Left hindlimb (tissue), 1 donor: ENCODE measurements at places on chromosomes 7 and 10.

DNA sequence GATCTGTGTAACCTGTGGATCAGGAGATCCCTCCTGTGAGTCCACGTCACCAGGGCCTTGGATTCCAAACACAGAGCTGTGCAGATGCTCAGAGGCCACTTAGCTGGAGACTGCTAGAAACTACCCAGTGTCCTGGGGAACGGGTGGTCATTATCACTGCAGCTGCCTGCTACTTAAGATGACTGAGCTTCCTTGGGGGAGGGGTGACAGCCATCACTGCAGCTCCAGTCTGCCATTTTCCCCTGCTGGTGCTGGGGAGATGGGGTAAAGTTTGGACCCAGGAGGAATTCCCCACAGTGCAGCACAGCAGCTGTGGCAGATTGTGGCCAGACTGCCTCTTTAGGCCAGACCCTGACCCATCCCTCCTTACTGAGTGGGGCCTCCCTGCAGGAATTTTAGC is 78.8 kb upstream of the VOPP1 start:
- DNase-seq = no peak

DNA sequence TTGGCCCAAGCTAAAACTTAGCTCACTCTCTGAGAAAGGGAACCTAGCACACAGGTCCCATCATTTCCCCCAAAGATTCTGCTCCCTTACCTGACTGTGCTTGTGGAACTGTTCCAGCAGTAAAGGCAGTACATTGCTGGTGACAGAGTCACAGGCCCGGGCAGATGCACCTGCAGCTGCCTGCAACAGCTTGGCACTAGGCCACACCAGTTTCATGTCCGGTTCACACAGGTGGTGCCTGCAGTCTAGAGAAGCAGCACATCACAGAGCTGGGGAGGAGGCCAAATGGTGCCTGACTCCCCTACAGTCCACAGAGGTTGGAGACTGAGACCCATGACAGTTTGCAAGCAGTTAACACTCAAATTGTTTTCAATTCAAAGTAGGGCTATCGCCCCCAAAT is 22.2 kb downstream of the ZDHHC16 start:
- no peak for DNase-seq

- no peak for DNase-seq
Observed at GRCh38 chr7:132856416-132856815, 225.5 kb downstream of the CHCHD3 start.

DNA sequence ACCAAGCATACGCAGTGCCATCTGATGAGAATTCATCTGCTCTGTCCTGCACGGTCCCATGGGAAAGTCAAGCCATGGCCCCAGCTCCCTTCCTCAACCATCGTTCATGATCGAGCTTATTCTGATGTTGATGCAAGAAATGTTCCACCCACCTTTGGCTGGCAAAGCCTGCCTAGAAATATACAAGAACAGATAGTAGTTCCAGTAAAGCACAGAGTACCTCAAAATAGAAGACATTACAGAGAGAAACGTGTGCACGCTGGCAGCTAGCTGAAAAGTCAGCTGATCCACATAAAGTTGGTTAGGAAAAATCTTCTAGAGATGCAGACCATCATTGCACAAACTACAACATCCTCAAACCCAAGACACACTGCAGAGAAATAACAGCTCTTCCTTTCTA is 127.0 kb downstream of the PTPRN2 start:
- no peak for DNase-seq

- DNase-seq = no peak
Observed at GRCh38 chr7:72032934-72033333, 379.2 kb downstream of the CALN1 start.
